ENCODE measurements at places on chromosomes 16 and 17. TPM values are rescaled to one million over a fixed set of nuclear protein-coding genes. Genes with fewer than 3 reads are reported as not detected.

DNA sequence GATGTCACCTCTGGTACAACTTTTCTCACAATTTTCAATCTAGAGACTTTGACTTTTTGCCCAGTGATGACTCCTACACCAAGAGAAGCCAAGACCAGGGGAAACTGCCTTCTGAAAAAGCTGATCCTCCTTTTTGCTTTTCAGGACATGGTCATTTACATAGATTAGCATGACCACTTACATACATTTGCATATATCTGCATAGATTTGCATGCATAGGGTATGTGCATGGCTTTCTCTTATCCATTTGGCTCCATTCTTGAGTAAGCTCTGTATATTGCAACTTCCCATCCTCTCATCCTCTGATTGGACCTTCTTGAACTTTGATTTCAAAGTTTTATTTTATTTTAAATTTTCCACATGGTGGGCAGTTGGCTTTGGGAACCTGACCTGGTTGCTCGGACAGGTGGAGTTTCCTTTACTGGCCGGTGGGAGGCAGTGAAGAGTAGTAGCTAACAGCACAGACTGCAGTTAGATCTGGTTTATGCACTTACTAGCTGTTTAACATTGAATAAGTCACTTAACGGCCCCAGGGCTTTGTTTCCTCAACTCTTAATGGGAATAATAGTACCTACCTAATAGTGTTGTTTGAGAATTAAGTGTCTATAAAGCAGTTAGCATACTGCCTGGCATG lies 92.9 kb downstream of the GPR139 start:
- no peak for DNase-seq

GRCh38 chr17:4180791-4181190 lies 37.8 kb downstream of the CYB5D2 start:
- DNase-seq, result no peak

GRCh38 chr17:76659928-76660655 lies 16.5 kb upstream of the ST6GALNAC1 start:
- DNase-seq, result no peak

DNA sequence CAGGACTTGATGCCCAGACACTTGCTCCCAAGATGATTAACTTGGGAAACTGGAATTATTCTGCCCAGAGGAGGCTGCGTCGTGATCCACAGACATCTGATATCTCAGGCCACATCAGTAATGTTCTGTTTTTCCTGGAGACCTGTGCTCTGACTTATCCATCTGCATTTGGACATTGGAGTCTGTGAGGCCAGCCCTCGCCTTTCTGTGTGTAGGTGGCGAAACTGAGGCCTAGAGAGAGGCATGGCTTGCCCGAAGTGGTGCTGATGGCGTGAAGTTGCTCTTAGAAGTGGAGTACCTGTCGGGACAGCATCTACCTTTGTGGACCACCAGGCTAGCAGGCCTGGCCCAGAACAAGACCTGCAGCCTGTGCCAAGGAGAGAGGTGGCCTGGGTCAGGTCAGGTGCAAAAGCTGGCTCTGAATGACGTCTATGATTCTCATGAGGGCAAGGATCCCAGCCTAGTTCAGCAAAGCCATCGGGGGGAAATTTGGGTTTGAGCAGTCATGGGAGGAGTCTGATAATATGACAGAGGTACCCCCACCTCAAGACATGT lies 186.8 kb upstream of the ZNF469 start:
- no peak for DNase-seq

CSH1 gene
- polyA plus RNA-seq, result not detected

DNA sequence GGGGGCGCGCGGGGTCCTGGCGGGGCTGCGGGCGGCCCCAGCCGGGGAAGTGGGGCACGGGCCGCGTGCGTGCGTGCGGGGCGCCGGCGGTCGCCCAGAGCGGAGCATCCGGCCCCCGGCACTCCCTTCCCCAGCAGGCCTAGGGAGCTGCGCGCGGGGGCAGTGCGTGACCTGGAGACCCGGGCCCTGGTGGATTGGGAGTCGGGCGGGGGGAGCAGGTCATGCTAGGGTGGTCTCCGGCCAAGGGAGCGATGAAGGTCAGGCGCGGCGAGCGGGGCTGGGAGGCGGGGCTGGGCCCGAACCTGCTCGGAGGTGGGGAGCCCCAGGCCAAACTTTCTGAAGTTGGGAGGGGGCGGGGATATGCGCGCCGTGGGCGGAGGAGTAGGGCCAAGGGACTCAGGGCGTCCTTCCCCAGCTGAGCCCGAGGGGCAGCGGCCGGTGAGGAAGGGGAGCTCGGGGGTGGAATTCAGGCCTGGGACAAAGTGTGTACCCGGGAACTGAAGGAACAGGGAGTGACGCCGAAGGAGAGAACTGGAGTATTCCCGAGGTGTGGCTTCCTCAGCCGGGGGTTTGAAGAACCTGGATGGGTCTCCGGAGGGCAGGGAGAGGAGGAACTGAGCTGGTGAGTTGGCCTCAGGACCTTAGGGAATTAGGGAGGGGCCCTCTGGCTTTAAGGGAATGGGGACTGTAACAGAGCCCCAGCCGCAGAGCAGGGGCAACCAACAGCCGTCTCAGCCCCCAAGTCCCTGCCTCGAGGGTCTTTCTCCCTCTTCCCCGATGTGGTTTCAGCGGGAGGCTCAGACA lies 589 bp downstream of the XYLT2 start:
- no peak for DNase-seq

- no peak for DNase-seq
Measured at GRCh38 chr16:72270531-72270930, 98.6 kb upstream of the PMFBP1 start.

RAMP2 gene
- 1.4 TPM for polyA plus RNA-seq

GRCh38 chr17:181245-182049 lies at the start of gene DOC2B:
Gene DOC2B, minus strand, starts transcription at chr17:181650. Its CDS starts 171 bp downstream, at chr17:181479.
- no peak for DNase-seq

FOXF1 gene
- 65.1 TPM for polyA plus RNA-seq

GGT6 gene
- not detected for polyA plus RNA-seq

- no peak for DNase-seq
Measured at GRCh38 chr17:35870906-35871819, 2.5 kb upstream of the HEATR9 start.

SMARCD2 gene
- polyA plus RNA-seq, result 58.3 TPM

- DNase-seq, result no peak
Measured at GRCh38 chr17:82972836-82973372, 106.5 kb upstream of the METRNL start.

ACSM2A gene
- not detected for polyA plus RNA-seq

Measured in AG04450 (cell line).